ENCODE measurements at places on chromosomes 2 and 18.

DNA sequence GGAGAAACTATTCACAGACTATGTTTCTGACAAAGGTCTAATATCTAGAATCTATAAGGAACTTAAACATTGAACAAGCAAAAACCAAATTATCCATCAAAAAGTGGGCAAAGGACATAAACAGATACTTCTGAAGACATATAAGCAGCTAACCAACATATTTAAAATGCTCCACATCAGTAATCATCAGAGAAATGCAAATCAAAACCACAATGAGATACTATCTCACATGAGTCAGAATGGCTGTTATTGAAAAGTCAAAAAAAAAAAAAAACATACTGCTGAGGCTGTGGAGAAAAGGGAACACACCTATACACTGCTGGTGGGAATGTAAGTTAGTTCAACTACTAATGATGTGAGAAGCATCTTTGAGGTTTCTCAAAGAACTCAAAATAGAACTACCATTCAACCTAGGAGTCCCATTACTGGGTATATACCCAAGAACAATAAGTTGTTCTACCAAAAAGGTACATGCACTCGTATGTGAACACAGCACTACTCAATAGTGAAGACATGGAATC lies 220.4 kb upstream of the TFPI start:
- DNase-seq: peak; percentile 64

DNA sequence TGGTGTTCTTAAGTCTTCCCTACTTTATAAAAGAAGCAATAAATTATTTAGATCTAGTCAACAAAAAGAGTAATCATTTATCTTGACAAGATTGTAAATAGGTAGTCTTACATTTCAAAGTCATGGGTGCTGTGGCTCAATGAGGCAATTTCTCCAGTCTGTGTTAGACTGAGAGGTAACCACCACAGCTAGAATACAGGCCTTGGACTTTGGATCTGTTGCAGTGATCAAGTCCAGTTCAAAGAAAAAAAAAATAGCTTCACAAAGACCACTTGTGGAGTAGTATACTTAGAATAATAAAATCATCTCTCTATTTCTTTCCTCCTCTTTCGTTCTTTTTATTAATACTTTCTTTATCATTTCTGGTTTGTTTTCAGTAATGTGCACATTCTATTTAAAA lies 93.1 kb upstream of the FSIP2 start:
- no peak for DNase-seq

- no peak for DNase-seq
These were observed 217.0 kb upstream of the BOD1L2 start for GRCh38 chr18:56929886-56930285.

DNA sequence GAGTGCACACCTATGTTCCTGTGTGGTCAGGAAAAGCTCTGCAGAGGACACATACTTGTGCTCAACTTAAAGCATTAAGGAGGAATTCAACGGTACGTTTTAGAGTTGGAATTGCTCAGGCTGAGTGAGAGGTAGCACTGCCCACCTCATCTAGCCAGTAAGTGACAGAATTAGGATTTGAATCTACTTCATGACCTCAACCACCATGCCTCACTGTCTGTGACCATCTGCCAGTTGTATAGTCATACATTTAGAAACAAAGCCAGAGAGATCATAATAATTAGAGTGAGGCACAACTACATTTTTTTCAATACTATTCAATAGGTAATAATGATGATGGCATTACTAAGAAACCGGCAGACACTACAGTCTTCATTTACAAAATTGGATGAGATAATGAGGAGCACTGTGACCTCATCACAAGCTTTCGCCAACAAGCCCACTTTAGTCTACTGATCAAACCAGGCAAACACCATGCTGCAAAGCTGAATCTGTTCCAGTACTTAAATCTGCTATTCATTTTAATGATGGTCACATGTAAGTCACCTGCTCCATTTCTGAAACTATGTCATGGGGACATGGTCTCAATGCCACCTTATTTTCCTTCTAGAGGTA lies 1018.4 kb downstream of the TMEM182 start:
- no peak for DNase-seq

DNA sequence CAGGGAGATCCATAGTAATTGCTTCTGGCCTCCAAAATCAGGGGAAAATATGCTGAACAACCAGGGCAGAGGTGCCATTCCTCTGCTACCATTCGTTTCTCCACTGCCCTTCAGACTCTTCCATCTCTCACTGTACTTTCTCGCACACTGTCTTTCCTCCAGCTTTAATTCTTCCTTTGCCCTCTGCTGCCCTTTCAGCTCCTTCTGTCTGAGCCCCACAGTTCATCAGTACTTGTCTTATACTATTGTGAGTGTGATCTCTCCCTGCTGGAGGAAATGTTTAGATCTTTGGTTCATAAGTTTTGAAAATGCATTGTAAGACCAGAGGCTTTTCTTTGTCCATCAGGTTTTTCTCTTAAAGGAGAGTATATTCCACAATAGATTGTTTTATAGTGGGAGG lies 184.9 kb upstream of the DTNA start:
- DNase-seq: no peak

GRCh38 chr2:239294571-239295054 lies 106.2 kb downstream of the HDAC4 start:
- DNase-seq: no peak

GRCh38 chr2:95158891-95159619 lies 593 bp downstream of the ZNF514 start:
- DNase-seq: peak; percentile 71
